NCI-H1417 treated with DMSO at 0.1 percent for 48 hours (cell line): ENCODE measurements at places on chromosomes 7 and 10.

GRCh38 chr7:47659664-47660462 lies 78.0 kb upstream of the TNS3 start:
- DNase-seq: no peak

DNA sequence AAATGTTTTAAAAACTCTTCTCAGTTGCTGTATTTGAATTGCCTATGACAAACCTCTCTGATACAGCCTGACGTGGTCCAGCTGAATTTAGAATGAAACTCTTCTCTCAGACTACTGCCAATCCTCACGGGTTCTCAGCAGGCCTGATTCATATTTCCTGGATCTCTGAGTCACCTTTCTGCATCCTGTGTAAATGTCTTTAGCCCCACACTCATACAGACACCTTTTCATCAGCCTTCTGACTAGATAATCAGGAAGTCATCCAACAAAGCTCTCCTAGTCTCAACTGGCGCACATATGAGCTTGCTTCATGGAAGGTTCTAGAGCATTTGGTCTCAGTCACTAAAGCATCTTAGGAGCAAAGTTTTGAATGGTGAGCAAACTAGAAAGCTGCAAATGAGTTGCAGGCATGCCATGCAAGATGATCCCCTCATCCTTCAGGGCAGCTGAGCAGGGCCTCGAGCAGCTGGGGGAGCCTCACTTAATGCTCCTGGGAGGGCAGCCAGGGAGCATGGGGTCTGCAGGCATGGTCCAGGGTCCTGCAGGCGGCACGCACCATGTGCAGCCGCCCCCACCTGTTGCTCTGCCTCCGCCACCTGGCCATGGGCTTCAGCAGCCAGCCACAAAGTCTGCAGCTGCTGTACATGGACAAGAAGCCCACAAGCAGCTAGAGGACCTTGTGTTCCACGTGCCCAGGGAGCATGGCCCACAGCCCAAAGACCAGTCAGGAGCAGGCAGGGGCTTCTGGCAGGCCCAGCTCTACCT lies 182.8 kb downstream of the ARHGAP12 start:
- no peak for DNase-seq

GRCh38 chr7:39272111-39272510 lies 294.1 kb upstream of the YAE1 start:
- DNase-seq: no peak

GRCh38 chr7:135525426-135525825 lies 15.5 kb upstream of the CNOT4 start:
- DNase-seq: no peak

- no peak for DNase-seq
These were observed 81.9 kb upstream of the CALN1 start for GRCh38 chr7:72493850-72494661.

DNA sequence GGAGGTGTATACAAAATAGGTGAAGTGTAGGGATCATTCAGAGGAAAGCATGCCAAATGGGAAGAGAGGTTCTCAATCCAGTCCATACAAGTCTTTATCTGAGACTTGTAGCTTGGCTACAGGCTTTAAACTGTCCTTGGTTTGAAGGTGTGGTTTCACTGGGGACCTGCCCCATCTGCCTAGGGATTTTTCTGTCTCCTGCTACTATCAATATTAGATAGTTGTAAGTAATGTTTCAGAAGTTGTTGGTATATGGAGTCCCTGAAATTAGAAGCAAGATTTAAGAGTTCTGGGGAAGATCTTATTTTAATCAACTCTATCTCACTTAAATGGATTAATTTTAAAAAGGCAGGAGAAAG lies 100.9 kb downstream of the ANKRD7 start:
- no peak for DNase-seq

DNA sequence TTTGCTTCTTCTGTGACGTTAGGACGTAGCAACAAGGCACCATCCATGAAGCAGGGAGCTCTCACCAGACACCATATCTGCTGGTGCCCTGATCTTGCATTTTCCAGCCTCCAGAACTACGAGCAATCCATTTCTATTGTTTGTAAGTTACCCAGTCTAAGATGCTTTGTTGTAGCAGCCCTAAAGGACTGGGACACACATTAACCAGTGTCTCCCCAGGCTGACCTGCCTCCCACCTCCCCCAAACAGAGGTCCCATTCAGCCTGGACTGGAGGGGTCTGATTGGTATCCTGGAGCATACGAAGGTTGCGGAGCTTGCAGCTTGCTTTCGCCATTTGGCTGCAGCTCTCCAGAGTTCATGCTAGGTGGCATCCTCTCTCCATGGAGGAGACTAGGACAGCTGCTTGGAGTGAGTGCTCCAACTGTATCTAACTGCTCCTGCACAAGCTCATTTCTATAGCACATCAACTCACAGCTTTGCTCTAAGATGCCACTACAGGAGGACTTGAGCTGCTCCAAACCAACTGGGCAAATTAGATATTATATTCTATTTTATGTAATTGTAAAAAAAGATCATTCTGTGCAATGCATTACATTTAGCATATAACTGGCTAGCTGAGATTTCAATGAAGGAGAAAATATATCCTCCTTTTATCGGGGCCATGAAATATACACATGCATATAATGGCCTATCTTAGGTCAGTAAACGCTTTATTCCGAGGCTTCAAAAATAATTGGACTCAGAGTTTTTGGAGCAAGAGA lies 8.0 kb upstream of the GRK5 start:
- DNase-seq: no peak

- peak; percentile 29 for DNase-seq
These were observed 3.5 kb upstream of the CFAP58 start for GRCh38 chr10:104350127-104350635.

- no peak for DNase-seq
These were observed 7.7 kb downstream of the MACROH2A2 start for GRCh38 chr10:70060389-70060788.

GRCh38 chr10:126533644-126534043 lies 136.8 kb downstream of the C10orf90 start:
- DNase-seq: no peak

DNA sequence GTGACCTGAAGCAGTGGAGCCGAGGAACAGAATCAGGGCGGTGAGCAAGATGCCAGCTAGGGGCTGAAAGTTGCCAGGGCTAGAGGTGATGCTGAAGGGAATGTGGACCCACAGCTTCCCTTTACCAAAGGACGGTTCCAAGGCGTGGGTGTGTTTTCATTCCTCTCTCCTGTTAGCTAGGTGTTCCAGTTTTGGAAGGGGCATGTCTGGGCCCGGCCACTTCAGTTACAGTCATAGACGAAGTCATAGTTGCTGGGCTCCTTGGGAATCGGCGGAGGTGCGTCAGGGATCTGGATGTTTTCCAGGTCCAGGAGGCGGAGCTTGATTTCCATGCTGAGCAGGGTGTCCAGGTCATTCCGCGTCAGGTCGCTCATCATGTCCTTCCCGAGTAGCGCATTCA lies 131.0 kb upstream of the AOAH start:
- DNase-seq: no peak

GRCh38 chr7:5557920-5558401 lies 134.3 kb upstream of the TNRC18 start:
- no peak for DNase-seq

GRCh38 chr10:80461208-80462183 lies 7.4 kb downstream of the TSPAN14 start:
- no peak for DNase-seq

DNA sequence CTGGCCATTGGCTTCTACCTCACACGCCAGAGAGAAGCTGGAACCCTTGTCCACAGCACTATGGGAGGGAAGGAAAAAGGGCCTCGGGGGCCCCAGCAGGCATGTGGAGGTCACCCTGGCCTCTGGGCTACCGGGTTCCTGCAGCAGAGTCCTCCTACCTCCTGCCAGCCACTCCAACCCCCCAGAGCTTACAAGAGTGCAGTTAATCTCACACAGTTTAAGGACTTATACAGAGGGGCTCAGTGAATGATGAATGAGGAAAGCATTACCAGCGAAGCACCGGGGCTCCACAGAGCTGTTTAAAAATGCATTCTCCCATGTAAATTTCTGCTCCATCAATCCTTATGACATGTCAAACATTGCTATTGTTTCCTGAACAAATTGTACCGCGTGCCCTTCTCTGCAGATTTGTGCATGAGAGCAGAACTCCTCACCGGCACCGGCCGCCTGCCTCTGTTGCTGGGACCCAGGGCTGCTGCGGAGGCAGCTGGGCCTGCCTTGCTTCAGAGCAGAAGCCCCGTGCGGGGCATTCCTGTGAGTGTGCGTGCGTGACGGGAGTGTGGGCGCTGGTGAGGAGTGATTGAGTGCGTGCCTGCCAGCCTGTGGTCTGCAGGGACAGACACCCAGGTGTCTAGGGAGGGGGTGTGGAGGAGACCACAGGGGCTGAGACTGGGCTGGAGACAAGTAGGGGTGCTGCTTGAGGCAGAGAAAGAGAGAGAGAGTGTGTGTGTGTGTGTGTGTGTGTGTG lies 52.8 kb downstream of the C10orf105 start:
- DNase-seq: no peak

GRCh38 chr10:49394933-49395740 lies 752 bp downstream of the DRGX start:
- no peak for DNase-seq

DNA sequence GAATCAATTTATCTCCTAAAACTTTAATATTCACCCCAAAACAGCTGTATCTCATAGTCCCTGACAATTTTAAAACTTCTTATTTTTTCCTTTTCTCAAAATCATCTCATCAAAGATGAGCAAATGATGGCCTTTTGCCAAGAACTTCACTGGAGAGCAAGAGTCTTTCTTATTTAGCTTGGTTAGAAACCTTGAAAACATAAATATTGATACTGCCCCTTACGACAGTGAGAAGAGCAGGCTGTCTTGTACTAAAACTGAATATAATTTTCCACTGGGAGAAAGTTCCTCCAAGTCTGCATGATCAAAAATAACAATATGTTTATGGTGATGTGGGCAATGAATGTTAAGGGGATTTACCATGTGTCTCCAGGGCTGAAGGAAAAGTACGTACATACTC lies 109.0 kb downstream of the COL28A1 start:
- no peak for DNase-seq

- DNase-seq: no peak
These were observed 174.1 kb downstream of the KCNMA1 start for GRCh38 chr10:77463499-77463898.

- no peak for DNase-seq
These were observed 25.8 kb downstream of the ASZ1 start for GRCh38 chr7:117401293-117402002.

- no peak for DNase-seq
These were observed 158.2 kb downstream of the SPAG6 start for GRCh38 chr10:22503315-22504088.

GRCh38 chr10:28920091-28920490 lies 242.8 kb downstream of the BAMBI start:
- no peak for DNase-seq

DNA sequence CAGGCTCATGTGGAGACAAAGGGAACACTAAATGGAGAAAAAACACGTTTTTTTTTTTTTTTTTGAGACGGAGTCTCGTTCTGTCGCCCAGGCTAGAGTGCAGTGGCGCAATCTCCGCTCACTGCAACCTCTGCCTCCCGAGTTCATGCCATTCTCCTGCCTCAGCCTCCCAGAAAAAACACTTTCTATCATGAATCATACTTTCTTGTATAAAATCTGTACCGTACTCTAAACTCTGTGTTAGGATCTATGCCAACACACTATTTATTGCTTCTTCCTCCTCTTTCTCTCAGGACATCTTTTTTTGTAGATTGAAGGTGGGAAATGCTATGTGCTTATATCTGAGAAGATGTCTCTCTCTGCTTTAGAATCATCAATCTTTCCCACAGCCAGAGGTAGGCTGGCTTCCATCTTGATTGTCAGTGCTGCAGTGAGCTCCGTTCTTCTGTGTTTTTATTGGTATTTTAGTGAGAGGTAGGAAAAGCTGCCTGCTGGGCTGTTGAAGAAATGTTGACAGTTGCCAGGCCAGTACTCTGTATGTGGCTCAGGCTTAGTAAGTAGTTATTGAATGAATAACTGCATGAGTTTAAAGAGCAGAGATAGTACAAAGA lies 101.1 kb downstream of the GPR85 start:
- no peak for DNase-seq

DNA sequence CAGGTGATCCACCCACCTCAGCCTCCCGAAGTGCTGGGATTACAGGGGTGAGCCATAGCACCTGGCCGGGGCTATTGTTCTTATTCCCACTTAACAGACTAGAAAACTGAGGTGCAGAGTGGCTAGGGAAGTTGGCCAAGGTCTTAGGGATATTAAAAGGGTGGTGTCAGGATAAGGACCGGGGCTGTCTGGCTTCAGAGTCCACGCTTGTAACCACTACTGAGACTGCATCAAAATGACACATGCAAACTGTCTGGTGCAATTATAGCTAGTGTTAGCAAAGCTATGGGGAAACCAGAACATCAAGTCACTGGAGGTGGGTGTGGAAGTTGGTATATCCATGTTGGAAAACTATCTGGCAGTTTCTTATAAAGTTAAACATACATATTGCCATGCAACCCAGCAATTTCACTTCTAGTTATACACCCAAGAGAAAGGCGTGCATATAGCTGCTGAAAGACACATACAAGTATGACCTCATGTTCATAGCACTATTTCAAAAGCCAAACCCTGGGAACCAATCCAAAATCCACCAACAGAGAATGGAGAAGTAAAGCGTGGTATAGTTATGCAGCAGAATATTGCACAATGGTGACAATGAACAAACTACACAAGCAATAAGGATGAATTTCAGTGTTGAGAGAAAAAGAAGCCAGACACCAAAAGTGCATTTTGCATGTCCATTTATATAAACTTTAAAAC lies 33.9 kb upstream of the EEPD1 start:
- DNase-seq: no peak

DNA sequence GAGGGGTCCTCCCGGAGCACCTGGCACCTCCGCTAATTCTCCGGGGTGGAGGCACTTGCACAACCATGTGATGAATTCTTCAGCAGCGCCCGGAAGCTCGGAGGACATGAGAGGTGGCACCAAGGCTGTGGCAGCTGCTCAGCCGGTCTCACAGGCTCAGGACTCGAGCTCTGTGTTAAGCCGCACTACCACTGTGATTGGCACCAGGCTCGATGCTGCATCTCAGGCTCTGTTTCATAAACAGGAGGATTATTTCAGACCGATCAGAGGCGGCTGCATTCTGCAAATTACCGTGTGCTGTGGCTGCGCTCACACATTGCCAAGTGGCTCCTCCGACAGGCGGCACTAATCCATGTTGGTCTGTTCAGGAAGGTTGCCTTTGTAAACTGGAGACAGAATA lies 495.2 kb downstream of the DNAJB6 start:
- no peak for DNase-seq

DNA sequence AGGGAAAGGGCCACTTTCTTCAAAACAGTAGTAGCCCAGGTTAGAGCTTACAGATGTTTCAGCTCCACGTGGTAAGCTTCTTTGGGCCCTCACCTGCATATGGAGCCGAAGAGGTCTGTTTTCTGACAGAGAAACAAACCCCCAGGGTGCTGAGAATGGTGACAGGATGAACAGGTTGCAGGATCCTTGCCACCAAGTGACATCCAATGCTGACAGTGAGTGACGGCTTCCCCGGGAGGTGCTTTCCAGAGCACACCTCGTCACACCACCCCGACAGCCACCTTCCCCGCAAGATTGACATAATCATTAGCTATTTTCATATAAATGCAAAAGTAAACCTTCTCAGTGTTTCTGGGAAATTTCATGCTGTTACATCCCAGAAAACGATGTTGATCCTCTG lies 109.3 kb upstream of the BTBD16 start:
- DNase-seq: no peak

- no peak for DNase-seq
These were observed 3.7 kb upstream of the AOC1 start for GRCh38 chr7:150848561-150849115.

- DNase-seq: no peak
These were observed 208.5 kb downstream of the GPR37 start for GRCh38 chr7:124557101-124557500.

- no peak for DNase-seq
These were observed 5.2 kb upstream of the NOLC1 start for GRCh38 chr10:102146971-102147428.
